ENCODE measurements at places on chromosomes 16 and 17.

- no peaks in the 10 kb centered on the region for H3K27me3 ChIP-seq
- DNase-seq: no peak
- H3K4me1 ChIP-seq: no peaks in the 10 kb centered on the region
- H3K36me3 ChIP-seq: no peaks in the 10 kb centered on the region
- no peak overlapping the region for H3K4me3 ChIP-seq
- H3K27ac ChIP-seq: no peak overlapping the region
Observed at GRCh38 chr17:3020381-3020780, 43.0 kb downstream of the OR1D5 start.

- no peaks in the 10 kb centered on the region for H3K4me1 ChIP-seq
- peaks cover 3% of the 10 kb centered on the region for H3K36me3 ChIP-seq
- no peak overlapping the region for H3K27ac ChIP-seq
- no peak overlapping the region for H3K4me3 ChIP-seq
Observed at GRCh38 chr17:12911239-12911638, 106.6 kb downstream of the ELAC2 start.

- no peaks in the 10 kb centered on the region for H3K4me1 ChIP-seq
- H3K4me3 ChIP-seq: no peak overlapping the region
- no peak for DNase-seq
Observed at GRCh38 chr17:39178536-39178935, 12.6 kb upstream of the ARL5C start.

GRCh38 chr17:17928398-17929287 is 43.6 kb downstream of the TOM1L2 start:
- peak overlapping the region; percentile 54 for H3K27ac ChIP-seq
- H3K4me3 ChIP-seq: no peak overlapping the region
- DNase-seq: no peak
- peaks cover 13% of the 10 kb centered on the region for H3K4me1 ChIP-seq

GRCh38 chr17:77531002-77531401 is 390.2 kb downstream of the SEC14L1 start:
- no peak for DNase-seq
- no peak overlapping the region for H3K4me3 ChIP-seq
- no peaks in the 10 kb centered on the region for H3K36me3 ChIP-seq
- H3K4me1 ChIP-seq: no peaks in the 10 kb centered on the region
- peaks cover 6% of the 10 kb centered on the region for H3K27me3 ChIP-seq

DNA sequence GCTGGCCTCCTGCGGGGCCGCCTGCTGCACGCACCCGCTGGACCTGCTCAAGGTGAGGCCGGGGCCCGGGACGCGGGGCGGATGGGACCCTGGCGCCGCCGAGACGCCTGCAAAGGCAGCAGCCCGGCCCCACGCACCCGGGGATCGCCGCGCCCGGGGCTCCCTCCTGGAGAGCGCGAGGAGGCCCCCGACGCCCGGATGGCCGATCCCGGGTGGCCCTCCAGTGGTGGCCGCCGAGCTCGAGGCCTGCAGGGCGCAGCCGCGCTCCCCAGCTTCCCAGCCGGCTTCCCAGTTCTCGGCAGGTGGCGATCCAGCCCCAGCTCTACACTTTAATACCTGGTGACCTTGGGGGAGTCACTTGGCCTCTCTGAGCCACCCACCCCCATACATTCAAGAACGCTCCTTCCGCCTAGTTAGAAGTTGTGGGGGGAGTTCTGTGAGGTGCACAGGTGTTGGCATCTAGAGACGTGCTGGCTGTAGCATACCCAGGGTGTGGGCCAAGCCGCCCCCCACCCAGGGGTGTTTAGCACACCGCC is 452 bp downstream of the SLC25A10 start:
- peaks cover 7% of the 10 kb centered on the region for H3K36me3 ChIP-seq
- no peaks in the 10 kb centered on the region for H3K4me1 ChIP-seq
- peak overlapping the region; percentile 76 for H3K4me3 ChIP-seq
- H3K27ac ChIP-seq: no peak overlapping the region
- peaks cover 9% of the 10 kb centered on the region for H3K27me3 ChIP-seq

GRCh38 chr17:77958716-77959125 is 218 bp downstream of the TNRC6C start:
- H3K4me3 ChIP-seq: peak overlapping the region; percentile 85
- DNase-seq: no peak
- H3K27ac ChIP-seq: peak overlapping the region; percentile 89
- H3K36me3 ChIP-seq: no peaks in the 10 kb centered on the region
- H3K4me1 ChIP-seq: no peaks in the 10 kb centered on the region

GRCh38 chr17:71709946-71710345 is 410.9 kb upstream of the SOX9 start:
- H3K27me3 ChIP-seq: no peaks in the 10 kb centered on the region
- no peak for DNase-seq
- H3K27ac ChIP-seq: no peak overlapping the region
- no peak overlapping the region for H3K4me3 ChIP-seq

DNA sequence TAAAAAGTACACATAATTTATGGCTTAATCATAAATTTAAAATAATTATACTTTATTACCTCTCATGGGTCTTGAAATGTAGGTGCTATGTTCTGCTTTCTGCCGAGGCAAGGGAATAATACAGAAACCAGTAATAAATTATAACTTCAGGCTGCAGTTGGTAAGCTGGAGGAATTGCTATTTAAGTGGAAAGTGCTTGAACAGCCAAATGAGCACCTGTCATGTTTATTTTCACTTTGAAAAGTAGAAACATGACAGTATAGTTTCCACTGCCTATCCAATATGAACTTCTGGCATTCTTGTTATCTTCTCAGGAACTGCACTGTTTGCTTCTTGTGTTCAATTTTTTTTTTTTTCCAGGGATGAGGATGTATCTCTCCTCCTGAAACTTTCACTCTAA is 146.0 kb downstream of the FTO start:
- H3K27ac ChIP-seq: no peak overlapping the region
- H3K4me3 ChIP-seq: no peak overlapping the region
- DNase-seq: no peak
- H3K4me1 ChIP-seq: no peaks in the 10 kb centered on the region
- no peaks in the 10 kb centered on the region for H3K27me3 ChIP-seq
- H3K36me3 ChIP-seq: peaks cover 1% of the 10 kb centered on the region

DNA sequence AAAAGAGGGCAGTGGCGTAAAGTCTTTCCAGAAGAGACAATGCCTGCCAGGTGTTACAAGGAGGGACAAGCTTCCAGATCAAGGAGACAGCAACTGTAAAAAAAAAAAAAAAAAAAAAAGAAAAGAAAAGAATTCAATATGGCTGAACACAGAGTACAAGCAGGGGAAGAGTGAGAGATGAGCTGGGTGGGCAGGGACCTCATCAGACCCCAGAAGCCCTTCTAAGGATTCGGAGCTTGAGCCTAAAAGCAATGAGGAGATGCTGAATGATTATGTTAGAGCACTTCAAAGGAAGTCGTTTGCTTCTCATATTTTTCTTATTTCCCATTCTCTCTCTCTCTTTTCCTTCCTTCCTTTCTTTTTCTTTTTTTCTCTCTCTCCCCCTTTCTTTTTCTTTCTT is 103.0 kb downstream of the YPEL2 start:
- no peaks in the 10 kb centered on the region for H3K27me3 ChIP-seq
- no peak overlapping the region for H3K27ac ChIP-seq
- no peaks in the 10 kb centered on the region for H3K36me3 ChIP-seq

DNA sequence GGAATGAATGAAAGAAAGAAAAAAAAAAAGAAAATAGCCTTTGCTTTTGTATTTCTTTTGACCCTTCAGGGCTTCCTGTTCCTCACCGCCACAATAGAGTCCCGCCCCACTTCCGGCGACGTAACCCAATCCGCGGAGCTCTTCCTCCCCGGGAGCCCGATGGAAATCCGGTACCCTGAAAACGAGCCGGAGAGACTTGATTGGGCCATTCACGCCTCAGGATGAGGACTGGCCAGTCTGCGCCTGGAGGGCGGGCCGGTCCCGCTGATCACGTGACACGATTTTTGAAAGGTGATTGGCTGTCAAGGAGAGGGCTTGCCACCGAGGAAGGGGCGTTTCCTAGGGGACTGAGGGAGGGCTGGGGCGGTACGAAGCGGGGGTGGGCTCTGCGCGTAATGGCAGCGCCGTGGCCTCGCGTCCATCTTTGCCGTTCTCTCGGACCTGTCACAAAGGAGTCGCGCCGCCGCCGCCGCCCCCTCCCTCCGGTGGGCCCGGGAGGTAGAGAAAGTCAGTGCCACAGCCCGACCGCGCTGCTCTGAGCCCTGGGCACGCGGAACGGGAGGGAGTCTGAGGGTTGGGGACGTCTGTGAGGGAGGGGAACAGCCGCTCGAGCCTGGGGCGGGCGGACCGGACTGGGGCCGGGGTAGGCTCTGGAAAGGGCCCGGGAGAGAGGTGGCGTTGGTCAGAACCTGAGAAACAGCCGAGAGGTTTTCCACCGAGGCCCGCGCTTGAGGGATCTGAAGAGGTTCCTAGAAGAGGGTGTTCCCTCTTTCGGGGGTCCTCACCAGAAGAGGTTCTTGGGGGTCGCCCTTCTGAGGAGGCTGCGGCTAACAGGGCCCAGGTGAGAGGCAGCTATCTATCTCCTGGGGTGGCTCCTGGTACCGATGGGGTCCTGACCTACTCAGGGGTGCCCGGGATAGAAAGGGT is at the start of the genes PSME3IP1 and RSPRY1:
TSS of gene PSME3IP1 (minus strand) at position 95 of the 927 bp plus-strand sequence. CDS start 12,185 bp downstream, outside the sequence.
TSS of gene RSPRY1 (plus strand) at position 385 of the 927 bp plus-strand sequence. CDS start 18,330 bp downstream, outside the sequence.
- peak within 1 kb of the TSS; percentile 98 for H3K27ac ChIP-seq
- peaks cover 10% of the 10 kb centered on the region for H3K4me1 ChIP-seq
- H3K27me3 ChIP-seq: no peaks in the 10 kb centered on the region
- H3K36me3 ChIP-seq: peaks cover 8% of the 10 kb centered on the region
- peak; percentile 100 for DNase-seq
- peak within 1 kb of the TSS; percentile 98 for H3K4me3 ChIP-seq

DNA sequence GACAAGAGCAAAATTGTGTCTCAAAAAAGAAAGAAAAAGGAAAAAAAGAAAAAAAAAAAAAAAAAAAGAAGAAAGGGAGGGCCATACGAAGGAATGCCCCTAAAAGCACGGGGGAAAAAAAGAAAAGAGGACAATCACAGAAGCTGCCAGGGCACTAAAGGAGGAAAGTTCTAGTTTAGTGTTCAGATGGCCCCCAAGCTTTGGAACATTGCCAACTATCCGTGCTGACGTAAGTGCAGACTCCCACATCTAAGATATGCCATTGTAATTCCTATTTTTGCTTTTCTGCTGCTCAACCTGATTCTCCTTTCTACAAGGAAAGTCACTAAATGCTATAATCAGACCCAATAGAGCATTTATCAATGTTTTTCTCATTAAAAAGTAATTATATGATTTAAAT is 842.1 kb downstream of the KCNJ2 start:
- H3K27ac ChIP-seq: no peak overlapping the region
- no peak overlapping the region for H3K4me3 ChIP-seq
- no peaks in the 10 kb centered on the region for H3K27me3 ChIP-seq
- H3K4me1 ChIP-seq: no peaks in the 10 kb centered on the region

- DNase-seq: no peak
- no peaks in the 10 kb centered on the region for H3K27me3 ChIP-seq
- H3K36me3 ChIP-seq: peaks cover 15% of the 10 kb centered on the region
Observed at GRCh38 chr16:87765473-87765775, 362 bp downstream of the KLHDC4 start.

GRCh38 chr17:31472137-31472536 is 80.7 kb downstream of the RAB11FIP4 start:
- DNase-seq: no peak
- no peaks in the 10 kb centered on the region for H3K27me3 ChIP-seq
- H3K4me1 ChIP-seq: no peaks in the 10 kb centered on the region
- H3K4me3 ChIP-seq: no peak overlapping the region

DNA sequence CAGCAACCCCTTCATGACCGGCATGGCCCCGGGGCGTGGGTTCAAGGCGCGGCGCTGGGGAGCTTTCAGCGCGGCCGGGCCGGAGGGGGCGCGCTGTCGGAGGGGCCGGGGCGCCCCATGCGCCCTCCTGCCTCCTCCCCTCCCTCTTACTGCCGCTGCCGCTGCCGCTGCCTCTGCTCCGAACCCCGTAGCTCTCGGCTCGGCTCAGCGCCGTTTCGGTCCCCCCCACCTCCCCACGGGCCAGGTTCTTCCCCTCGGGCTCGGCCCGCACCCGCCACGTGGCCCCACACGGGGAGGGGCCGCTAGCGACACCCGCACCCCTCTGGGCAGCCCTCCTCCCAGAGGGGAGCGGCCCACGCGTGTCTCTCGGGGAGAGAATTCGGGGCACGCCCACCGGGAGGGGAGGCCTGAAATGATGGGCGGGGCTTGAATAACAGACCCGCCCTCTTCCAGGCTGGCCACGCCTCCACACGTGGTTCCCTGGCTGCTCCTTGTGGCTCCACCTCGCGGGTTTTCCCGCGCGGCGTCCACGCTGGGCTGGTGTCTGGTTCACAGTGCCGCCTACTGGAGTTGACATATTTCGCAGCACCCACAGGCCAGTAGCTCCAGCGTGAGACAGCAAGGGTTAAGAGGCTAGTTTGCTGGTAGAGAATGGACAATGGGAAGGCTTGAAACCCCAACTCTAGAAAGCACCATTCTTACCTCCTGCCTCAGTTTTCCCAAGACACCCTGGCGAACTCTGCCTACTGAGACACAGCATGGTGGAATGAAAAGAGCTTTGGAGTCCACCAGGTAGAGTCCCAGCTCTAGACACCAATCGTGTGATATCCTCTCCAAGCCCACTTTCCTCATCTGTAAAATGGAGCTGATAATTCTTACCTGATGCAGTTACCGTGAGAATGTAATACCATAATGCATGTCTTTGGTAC is at the start of gene KCNH4:
TSS of gene KCNH4 (minus strand) at position 221 of the 929 bp plus-strand sequence. CDS start at position 24, 197 bp downstream.
- peak within 1 kb of the TSS; percentile 2 for H3K4me3 ChIP-seq
- peaks cover 5% of the 10 kb centered on the region for H3K4me1 ChIP-seq
- H3K27ac ChIP-seq: no peak within 1 kb of the TSS

GRCh38 chr16:69762814-69763598 is 874 bp downstream of the WWP2 start:
- no peaks in the 10 kb centered on the region for H3K27me3 ChIP-seq
- H3K36me3 ChIP-seq: no peaks in the 10 kb centered on the region
- peaks cover 8% of the 10 kb centered on the region for H3K4me1 ChIP-seq
- peak; percentile 65 for DNase-seq
- peak overlapping the region; percentile 97 for H3K27ac ChIP-seq

DNA sequence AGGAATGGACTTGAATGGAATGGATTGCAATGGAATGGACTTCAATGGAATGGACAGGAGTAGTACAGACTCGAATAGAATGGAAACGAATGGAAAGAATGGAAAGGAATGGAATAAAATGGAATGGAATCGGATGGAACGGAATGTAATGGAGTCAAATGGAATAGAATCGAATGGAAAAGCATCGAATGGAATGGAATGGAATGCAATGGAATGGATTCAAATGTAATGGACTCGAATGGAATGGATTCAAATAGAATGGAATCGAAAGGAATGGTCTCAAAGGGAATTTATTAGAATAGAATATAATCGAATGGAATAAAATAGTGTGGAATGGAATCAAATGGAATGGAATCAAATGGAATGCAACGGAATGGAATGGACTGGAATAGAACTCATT is 484.9 kb upstream of the WSB1 start:
- H3K27ac ChIP-seq: no peak overlapping the region
- no peak for DNase-seq
- H3K4me1 ChIP-seq: no peaks in the 10 kb centered on the region
- H3K36me3 ChIP-seq: no peaks in the 10 kb centered on the region
